ENCODE measurements at places on chromosomes 11 and 22. TPM values are rescaled to one million over a fixed set of nuclear protein-coding genes. Genes with fewer than 3 reads are reported as not detected.

The CPT1A gene
- 106 TPM for total RNA-seq

The ANGPTL5 gene
- total RNA-seq, result 0.24 TPM

The MMP26 gene
- not detected for total RNA-seq

- H3K27me3 ChIP-seq, result no peaks in the 10 kb centered on the region
- no peaks in the 10 kb centered on the region for H3K36me3 ChIP-seq
- no peaks in the 10 kb centered on the region for H3K4me1 ChIP-seq
- H3K27ac ChIP-seq, result no peak overlapping the region
- no peak overlapping the region for H3K4me3 ChIP-seq
- DNase-seq, result no peak
Observed at GRCh38 chr11:108933630-108934029, 268.8 kb downstream of the DDX10 start.

The HEPN1 gene
- total RNA-seq, result not detected

The SCGB1C1 gene
- not detected for total RNA-seq

DNA sequence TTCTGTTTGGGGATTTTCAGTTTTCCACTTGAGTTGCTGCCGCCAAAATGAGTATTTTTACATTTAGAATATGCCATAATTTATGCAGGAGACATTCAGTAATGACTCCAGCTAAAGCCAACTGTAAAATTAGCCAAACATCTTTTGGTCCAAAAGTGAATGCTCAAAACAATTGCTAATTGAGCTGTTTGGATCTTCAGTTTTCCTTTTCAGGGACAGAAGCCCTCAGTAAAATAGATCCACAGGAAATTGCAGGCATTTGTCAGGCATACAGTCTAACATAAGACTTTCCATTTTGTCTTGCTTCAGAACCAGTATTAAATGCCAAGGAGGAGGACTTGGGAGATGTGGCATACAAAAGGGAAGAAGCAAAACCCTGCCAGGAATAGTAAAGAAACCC lies 524.8 kb upstream of the API5 start:
- H3K27me3 ChIP-seq, result no peaks in the 10 kb centered on the region
- no peak overlapping the region for H3K4me3 ChIP-seq
- no peaks in the 10 kb centered on the region for H3K4me1 ChIP-seq
- no peak for DNase-seq
- no peaks in the 10 kb centered on the region for H3K36me3 ChIP-seq

- no peak overlapping the region for H3K27ac ChIP-seq
- no peaks in the 10 kb centered on the region for H3K27me3 ChIP-seq
- H3K4me3 ChIP-seq, result no peak overlapping the region
- DNase-seq, result no peak
- H3K36me3 ChIP-seq, result no peaks in the 10 kb centered on the region
Observed at GRCh38 chr22:36164621-36165020, 4.1 kb upstream of the APOL3 start.

GRCh38 chr11:94655291-94655690 lies 88.1 kb downstream of the PIWIL4 start:
- H3K36me3 ChIP-seq, result no peaks in the 10 kb centered on the region
- no peak for DNase-seq
- no peak overlapping the region for H3K27ac ChIP-seq
- no peaks in the 10 kb centered on the region for H3K27me3 ChIP-seq
- H3K4me3 ChIP-seq, result no peak overlapping the region

GRCh38 chr11:66717925-66718319 lies 11.1 kb downstream of the SPTBN2 start:
- no peaks in the 10 kb centered on the region for H3K4me1 ChIP-seq
- no peak for DNase-seq
- no peak overlapping the region for H3K27ac ChIP-seq
- H3K36me3 ChIP-seq, result no peaks in the 10 kb centered on the region
- no peak overlapping the region for H3K4me3 ChIP-seq

DNA sequence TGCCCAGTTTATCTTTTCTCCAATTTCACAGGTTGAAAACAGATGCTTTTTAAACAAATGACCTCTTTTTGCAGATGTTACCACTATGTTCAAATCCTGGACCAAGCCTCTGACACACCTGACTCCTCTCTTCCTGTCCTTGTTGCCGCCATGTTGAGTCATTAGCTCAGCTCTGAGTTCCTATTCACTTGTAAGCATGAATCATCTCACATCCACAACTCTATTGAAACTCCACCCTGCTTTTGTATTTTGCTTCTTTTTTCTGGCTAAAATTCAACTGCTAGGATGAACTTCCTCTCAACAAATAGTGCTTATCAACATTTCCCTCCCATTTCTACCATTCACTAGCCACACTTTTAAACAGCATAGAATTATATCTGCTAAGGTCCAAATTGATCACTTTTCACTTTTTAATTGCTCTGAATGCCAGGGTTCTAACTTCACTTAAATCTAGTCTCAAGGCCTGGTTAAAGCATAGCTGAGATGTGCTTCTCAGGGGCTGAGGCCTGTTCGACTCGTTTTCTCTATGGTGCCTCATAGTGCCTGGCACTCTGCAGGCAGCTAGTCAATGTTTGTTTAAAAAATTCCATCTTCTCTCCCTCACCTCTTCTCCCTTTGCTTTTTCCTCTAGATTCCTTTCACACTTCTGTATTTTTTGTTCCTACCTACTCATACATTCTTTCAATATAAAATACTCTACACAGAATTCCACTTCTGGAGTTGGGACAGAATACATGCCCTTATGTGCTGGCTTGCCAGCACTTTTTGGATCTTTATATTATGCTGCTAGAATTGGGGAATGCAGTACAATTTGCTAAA lies 3.9 kb downstream of the JOSD1 start:
- peaks cover 22% of the 10 kb centered on the region for H3K4me1 ChIP-seq
- H3K27me3 ChIP-seq, result no peaks in the 10 kb centered on the region
- no peak for DNase-seq
- H3K27ac ChIP-seq, result peak overlapping the region; percentile 56

The APOL4 gene
- total RNA-seq, result 1.0 TPM

DNA sequence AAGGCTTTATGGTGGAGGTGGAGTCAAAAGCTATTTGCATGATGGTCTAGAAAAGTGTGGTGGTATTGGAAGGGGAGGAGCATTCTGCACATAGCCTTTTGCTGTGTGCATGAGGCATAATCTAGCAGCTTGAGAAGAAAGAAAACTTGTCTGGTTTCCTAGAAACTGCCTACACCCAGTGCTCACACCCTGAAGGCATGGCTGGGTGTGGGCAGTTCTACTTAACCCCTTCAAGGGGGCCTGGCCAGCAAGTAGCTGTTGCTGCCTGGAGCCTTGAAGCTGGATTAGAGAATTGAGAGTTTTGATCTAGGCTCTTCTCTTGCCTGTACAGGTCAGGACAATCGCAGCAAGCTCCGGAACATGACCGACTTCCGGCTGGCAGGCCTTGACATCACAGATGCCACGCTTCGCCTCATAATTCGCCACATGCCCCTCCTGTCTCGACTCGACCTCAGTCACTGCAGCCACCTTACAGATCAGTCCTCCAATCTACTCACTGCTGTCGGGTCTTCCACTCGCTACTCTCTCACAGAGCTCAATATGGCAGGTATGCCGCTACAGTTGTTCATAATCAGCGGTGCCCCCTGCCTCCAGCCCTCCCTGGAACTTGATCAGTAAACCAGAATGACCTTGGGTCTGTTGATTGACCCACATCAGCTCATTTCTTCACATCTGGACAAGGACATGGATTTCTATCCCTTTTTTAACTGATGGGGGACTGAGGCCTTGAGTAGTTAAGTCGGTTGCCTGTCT lies 12.2 kb upstream of the GRK2 start:
- H3K36me3 ChIP-seq, result no peaks in the 10 kb centered on the region
- H3K4me1 ChIP-seq, result no peaks in the 10 kb centered on the region
- H3K4me3 ChIP-seq, result no peak overlapping the region

DNA sequence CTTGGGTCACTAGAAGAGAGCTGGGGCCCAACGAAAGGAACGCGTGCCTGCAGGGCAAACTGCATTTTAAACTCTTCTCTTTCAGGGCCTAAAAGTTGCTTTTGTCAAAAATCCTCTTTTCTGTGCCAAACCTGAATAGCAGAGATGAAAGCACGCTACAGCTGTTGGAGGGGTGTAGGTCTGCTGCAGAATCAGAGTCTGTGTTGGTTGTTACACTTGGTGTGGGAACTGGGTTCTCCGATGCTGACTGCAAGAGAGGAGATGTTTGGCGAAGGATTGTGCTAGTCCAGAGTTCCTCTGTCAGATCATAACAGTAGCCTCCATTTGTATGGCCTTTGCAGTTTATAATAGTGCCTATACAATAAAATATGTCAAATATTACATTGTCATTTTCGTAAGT lies 41.8 kb downstream of the BARX2 start:
- no peaks in the 10 kb centered on the region for H3K4me1 ChIP-seq
- H3K36me3 ChIP-seq, result no peaks in the 10 kb centered on the region
- H3K27me3 ChIP-seq, result no peaks in the 10 kb centered on the region
- no peak for DNase-seq
- no peak overlapping the region for H3K4me3 ChIP-seq

DNA sequence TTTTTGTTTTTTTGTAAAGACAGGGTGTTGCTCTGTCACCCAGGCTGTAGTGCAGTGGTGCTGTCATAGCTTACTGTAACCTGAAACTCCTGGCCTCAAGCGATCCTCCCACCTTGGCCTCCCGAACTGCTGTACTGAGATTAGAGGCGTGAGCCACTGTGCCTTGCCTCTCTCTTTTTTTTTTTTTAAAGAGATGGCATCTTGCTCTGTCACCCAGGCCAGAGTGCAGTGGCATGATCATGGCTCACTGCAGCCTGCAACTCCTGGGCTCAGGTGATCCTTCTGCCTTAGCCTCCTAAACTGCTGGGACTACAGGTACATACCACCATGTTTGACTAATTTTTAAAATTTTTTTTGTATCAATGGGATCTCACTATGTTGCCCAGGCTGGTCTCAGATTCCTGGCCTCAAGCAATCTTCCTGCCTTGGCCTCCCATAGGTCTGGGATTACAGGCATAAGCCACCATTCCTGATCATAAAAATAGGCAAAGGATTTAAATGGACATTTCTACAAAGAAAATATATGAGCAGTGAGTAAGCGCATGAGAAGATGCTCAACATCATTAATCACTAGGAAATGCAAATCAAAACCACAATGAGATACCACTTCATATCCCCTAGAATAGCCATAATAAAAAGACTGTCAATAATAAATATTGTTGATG lies 17.3 kb upstream of the CLNS1A start:
- no peaks in the 10 kb centered on the region for H3K36me3 ChIP-seq
- H3K27me3 ChIP-seq, result no peaks in the 10 kb centered on the region
- H3K27ac ChIP-seq, result no peak overlapping the region
- H3K4me3 ChIP-seq, result no peak overlapping the region
- no peaks in the 10 kb centered on the region for H3K4me1 ChIP-seq

DNA sequence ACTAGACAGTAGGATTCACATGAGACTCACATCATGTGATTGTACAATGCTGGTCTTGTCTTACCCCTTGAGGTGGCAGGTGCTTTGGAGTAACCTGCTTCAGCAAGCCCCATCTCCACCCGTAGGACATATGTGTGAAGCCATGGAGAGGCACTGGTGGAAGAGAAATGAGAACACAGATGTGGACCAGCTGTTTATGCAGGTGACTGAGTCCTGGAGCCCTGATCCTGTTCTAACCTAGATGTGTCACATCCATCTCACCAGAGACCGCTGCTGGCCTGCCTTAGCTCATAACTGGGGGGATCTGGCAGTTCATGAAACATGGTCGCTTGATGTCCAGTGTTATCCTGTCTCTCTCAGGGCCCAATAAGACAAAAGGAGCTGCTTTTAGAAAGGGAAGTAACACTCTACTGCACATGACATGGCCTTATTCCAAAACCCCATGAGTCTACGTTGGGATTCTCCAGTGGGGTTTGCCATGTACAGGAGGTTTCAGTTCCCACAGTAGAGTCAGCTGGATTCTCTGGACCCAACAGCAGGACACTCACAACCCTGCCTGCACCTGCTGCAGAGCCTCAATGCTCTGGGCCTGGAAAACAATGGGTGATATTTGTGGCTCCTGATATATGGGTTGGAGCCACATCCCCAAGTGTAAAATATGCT lies 62.0 kb downstream of the GGTLC2 start:
- no peaks in the 10 kb centered on the region for H3K36me3 ChIP-seq
- H3K4me3 ChIP-seq, result no peak overlapping the region
- no peaks in the 10 kb centered on the region for H3K27me3 ChIP-seq
- DNase-seq, result no peak

GRCh38 chr22:20420157-20420842 lies 17.3 kb downstream of the SCARF2 start:
- no peaks in the 10 kb centered on the region for H3K27me3 ChIP-seq
- no peaks in the 10 kb centered on the region for H3K36me3 ChIP-seq
- no peak overlapping the region for H3K27ac ChIP-seq
- DNase-seq, result no peak

GRCh38 chr11:103086461-103086860 lies 5.5 kb downstream of the DCUN1D5 start:
- H3K36me3 ChIP-seq, result no peaks in the 10 kb centered on the region
- H3K27ac ChIP-seq, result no peak overlapping the region
- H3K4me1 ChIP-seq, result no peaks in the 10 kb centered on the region
- H3K27me3 ChIP-seq, result no peaks in the 10 kb centered on the region
- DNase-seq, result no peak

DNA sequence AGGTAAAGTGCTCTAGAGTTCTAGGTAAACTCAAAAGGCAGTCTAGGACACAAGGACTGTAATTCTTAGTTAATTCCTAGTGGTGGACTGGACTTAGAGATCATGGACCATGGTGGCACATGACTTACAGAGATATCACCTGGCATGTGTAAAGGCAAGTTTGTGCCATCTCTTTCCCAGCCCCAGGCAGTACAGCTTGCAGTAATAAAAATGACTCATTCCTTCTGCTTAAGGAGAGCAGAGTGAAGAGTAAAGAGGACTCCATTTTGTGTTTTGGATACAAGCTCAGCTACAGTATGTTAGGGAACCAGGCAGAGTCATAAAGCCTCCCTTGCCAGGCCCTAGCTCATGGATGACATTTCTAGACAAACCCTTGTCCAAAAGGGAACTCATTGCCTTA lies 629.9 kb downstream of the JRKL start:
- H3K27me3 ChIP-seq, result no peaks in the 10 kb centered on the region
- H3K36me3 ChIP-seq, result no peaks in the 10 kb centered on the region
- no peak overlapping the region for H3K27ac ChIP-seq
- DNase-seq, result no peak

- peak overlapping the region; percentile 49 for H3K27ac ChIP-seq
- peaks cover 6% of the 10 kb centered on the region for H3K4me1 ChIP-seq
- H3K27me3 ChIP-seq, result no peaks in the 10 kb centered on the region
- H3K36me3 ChIP-seq, result no peaks in the 10 kb centered on the region
- no peak overlapping the region for H3K4me3 ChIP-seq
Observed at GRCh38 chr11:94112206-94112953, 16.3 kb upstream of the PANX1 start.

The GRAP2 gene
- total RNA-seq, result not detected

- H3K27ac ChIP-seq, result no peak overlapping the region
- DNase-seq, result no peak
- no peaks in the 10 kb centered on the region for H3K27me3 ChIP-seq
- H3K4me3 ChIP-seq, result no peak overlapping the region
Observed at GRCh38 chr11:117972629-117973502, 13.3 kb upstream of the IL10RA start.

DNA sequence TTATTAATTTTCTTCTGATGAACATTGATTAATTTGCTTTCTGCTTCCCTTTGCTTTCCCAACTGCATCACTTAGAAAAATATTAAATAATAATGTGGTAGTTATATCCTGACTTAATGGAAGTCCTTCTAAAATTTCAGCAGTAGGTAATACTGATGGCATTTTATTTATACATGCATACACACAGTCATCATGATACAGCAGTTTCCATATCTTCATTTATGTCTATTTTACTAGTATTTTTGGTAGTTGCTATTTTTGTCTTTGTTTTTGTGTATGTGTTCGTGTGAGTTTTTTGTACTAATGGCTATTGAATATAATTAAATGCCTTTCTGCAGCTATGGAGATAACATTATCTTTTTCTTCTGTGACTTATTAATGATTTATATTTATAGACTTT lies 484.7 kb upstream of the CNTN5 start:
- no peaks in the 10 kb centered on the region for H3K36me3 ChIP-seq
- no peaks in the 10 kb centered on the region for H3K4me1 ChIP-seq
- no peak for DNase-seq
- H3K27me3 ChIP-seq, result no peaks in the 10 kb centered on the region

Measured in uterus (tissue), 4 donors.